ENCODE measurements at places on chromosomes 4 and X.

DNA sequence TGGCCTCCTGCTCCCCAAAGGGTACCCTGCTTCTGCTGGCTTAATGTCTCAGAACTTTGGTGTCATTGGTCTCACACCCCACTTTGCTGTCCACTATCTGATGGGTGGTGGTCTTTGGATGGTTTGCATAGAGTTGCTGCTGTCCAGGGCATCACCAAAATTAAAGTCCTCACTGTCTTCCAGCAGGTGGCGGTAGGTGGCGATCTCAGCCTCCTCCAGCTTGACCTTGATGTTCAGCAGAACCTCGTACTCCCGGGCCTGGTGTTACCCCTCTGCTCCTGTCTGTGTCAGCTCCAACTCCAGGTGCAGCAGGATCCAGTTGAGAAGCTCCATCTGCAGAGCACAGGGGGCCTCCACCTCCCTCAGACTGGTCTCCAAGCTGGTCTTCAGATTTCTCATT lies 1169.5 kb upstream of the PABPC4L start:
- no peak for DNase-seq

DNA sequence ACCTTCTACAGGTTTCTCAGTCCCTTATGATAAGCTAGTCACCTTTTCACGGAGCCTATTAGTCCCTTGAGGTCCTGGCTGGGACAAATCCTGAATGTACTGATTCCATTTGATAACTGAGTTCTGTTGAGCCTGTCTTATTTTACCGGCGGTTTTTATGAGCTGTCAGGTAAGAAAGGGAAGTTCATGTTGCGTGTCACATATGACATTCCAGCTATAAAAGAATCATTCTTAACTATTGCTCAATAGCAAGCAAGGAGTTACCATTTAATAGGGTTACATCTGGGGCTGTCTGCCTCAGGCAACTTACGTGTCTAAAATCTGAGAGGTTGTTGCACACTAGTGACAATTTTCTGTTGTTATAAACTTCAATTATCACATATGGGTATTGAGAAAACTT lies 394.6 kb downstream of the TECRL start:
- DNase-seq, result no peak

GRCh38 chr4:185244763-185245162 lies 35.4 kb downstream of the SNX25 start:
- no peak for DNase-seq

DNA sequence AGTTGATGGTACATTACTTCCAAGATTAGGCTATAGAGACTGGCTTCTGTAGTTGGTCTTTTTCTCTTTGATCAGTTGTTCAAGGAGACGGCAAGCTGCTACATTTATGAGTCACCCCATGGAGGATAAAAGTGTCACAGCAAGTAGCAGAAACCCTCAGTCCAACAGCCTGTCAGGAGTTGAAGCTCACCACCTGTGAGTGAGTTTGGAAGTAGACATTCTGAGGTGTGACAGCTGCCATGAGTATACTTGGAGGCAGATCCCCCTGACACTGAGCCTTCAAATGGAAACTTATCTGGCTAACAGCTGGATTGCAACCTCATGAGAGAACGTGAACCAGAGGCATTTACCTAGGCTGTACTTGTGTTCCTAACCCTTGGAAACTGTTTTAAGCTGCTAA lies 68.0 kb downstream of the CCNG2 start:
- no peak for DNase-seq

GRCh38 chrX:115378471-115378870 lies 89.0 kb downstream of the LUZP4 start:
- no peak for DNase-seq

DNA sequence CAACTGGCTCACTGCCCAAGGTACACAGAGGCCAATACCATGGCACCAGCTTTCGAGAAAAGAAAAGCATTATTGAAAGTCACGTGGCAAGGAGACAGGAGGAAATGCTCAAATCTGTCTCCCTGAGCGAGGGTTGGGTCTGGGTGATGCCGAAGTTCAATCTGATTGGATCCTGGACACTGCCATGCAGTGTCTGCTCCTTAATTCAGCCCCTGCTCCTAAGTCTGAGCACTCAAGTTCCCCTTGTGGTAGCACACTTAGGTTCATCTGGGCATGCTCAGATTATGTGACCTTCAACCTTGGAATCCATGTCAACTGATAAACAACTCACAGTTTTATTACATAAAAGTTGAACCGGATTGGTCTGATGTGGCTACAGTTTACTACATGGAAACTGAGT lies 512.6 kb upstream of the GALNT7 start:
- DNase-seq, result no peak

- DNase-seq, result peak; percentile 5
These were observed 21.2 kb downstream of the SH3D19 start for GRCh38 chr4:151304226-151304625.

- DNase-seq, result peak; percentile 91
These were observed 8.0 kb downstream of the REELD1 start for GRCh38 chr4:146222313-146222712.

GRCh38 chr4:52507774-52508173 lies 151.3 kb downstream of the USP46 start:
- DNase-seq, result no peak

DNA sequence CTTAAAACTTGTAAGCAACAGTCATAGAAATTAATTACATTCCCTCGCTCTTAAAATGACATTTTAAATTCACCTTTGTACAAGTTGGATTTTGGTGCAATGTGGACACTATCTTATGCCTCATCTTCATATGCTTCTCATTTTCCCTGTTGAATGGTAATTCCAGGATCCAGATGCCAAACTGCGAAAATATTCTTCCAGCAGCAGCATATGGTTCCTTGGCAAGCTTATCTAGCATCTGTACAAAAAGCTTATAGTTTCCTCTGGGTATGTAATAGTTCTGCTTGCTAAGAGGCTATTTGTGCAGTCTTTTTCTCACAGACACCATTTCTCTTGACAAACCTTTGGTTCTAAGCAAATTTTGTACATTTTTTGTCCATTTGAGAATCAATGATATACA lies 2079.7 kb upstream of the AGA start:
- DNase-seq, result no peak

- no peak for DNase-seq
These were observed 16.4 kb downstream of the DCLK2 start for GRCh38 chr4:150094676-150095075.

DNA sequence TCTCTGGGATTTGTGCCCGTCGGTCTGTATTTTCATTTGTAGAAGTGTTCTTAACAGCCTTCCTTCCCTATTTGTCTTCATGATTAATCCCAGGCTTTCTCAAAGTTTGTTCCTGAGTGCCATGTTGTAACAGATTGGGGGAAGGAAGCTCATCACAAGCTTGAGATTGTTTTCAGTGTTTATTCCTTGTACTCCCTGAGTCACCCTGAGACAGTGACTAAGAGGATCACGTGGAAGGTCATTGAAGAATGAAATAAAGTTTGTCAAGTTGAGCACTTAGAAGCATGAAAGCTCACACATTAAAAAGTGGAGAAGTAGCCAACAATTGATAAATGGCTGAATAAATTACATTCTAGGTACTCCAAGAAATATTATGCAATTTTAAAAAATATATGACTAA lies 153.5 kb upstream of the FAM241A start:
- DNase-seq, result no peak

DNA sequence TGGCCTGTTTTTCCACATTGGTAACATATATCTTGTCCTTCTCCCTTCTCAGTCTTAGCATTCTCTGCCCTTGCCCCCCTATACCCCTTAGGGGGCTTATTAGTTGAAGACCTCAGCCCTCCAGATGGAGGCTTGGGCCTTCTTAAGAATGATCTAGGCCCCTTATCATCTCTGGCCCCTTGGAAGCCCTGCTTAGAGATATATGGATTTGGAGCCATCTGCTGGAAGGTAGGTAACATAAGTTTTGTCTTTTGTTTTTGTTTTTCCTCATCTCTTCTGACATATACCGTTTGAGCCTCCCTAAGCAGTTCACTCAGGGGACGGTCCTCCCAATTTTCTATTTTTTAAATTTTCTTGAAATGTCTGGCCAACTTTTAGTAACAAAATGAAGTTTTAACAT lies 48.3 kb upstream of the NAP1L2 start:
- DNase-seq, result no peak

- DNase-seq, result no peak
These were observed 15.9 kb downstream of the SPACA5 start for GRCh38 chrX:48022738-48023137.

DNA sequence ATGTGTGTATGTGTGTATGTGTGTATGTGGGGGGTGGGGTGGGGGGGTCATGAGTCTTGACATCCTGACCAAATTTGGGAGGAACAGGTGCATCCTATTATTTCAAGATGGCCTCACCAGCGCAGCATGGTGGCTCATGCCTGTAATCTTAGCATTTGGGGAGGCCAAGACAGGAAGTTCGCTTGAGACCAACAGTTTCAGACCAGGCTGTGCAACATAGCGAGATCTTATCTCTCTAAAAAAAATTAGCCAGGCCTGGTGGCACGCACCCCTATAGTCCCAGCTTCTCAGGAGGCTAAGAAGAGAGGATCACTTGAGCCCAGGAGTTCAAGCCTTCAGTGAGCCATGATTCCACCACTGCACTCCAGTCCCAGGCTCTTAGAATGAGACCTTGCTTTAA lies 47.0 kb upstream of the DHRSX start:
- DNase-seq, result no peak

DNA sequence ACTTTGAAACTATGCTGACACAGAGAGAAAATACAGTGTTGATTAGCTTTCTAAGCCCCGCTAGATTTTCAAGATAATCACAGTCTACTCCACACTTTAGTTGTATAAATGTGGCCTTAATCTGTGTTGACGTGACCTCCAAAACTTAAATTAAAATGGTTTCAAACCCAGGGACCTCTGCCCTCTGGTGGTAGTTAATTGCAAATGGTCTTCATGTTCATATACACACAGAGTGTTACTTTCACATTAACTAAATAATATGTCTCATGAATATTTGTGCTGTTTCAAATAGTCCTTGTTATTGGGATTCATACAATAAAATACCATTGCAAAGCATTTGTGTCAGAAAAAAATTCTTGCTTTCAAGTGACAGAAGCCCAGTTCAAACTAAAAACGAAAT lies 64.3 kb downstream of the TASL start:
- no peak for DNase-seq

GRCh38 chrX:111182997-111183396 lies 87.0 kb downstream of the PAK3 start:
- DNase-seq, result no peak

- DNase-seq, result peak; percentile 90
These were observed 175.9 kb downstream of the DCLK2 start for GRCh38 chr4:150253965-150254630.

DNA sequence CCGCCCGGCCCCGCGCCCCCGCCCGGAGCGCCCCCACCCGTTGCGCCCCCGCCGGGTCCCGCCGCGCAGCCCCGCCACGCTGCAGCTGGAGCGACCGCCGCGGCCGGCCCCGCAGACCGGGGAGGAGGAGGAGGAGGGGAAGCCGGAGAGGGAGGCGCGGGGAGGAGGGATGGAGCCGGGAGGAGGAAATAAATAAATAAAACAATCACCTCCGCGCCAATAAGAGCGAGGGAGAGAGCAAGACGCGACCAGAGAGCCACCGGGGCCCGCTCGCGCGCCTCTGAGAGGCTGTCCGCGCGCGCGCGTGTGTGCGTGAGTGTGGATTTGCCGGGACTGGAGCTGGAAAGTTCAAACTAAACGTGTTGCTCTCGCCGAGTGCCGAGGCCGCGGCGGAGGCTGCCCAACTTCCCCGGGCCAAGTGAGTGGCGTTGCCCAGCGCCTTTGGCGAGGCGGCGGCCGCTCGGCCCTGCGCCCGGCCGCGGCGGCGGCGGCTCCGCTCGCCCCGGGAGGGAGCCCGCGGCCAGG lies 2184.4 kb upstream of the TENM3 start:
- DNase-seq, result no peak

GRCh38 chr4:188781655-188782054 lies 642.4 kb downstream of the TRIML1 start:
- no peak for DNase-seq

DNA sequence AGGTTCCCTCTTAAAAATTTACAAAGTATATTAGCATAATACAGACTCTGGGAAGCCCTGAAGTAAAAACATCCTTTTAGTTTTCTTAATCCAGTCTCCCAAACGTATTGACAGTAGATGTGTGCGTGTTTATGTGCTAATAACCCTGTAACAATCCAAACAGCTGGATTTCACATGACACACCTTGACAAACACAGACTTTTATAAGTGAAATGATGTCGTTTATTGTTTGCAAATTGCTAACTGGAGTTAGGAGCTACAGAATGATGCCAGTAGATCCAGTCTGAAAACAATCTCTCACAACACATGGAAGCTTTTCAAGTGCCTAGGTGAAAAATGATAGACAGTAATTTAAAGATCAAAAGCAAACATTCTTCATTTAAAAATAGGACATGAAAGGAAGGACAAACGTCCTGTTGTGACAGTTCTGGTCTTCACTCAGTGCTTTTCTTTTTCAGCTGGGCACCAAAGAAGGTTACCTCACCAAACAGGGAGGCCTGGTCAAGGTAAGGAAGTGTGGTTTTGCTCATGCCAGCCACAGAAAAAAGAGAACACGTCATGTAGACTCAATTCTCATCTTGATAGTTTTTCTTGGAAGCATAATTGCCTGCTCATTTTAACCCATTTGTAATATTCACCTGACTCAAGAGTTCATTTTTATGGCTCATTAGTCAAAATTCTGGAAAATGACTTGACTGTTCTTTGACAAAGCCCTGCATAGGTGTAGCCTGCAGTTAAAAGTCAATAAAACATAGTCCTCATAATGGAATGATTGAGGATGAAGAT lies 32.9 kb downstream of the LAMTOR3 start:
- DNase-seq, result no peak

DNA sequence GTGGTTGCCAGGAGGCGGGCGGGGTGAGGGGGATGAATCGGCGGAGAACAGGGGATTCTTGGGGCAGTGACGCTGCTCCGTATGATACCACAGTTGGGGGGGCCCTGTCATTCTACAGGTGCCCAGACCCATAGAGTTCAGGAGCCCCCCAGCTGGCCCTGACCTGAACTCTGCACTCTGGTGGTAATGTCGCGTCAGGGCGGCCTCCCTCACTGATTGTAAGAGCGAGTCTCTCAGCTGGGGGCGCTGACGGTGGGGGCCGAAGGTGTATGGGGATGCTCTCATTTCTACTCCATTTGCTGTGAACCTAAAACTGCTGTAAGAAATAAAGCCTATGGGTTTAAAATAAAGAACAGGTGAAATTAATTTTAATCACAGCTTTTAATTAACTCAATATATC lies 91.8 kb upstream of the PSAPL1 start:
- DNase-seq, result no peak

GRCh38 chrX:72128881-72129280 lies 2.8 kb downstream of the RTL5 start:
- no peak for DNase-seq

- DNase-seq, result no peak
These were observed 39.4 kb downstream of the WFS1 start for GRCh38 chr4:6308899-6309643.

GRCh38 chrX:107556967-107557366 lies 71.3 kb upstream of the PRPS1 start:
- DNase-seq, result no peak

- DNase-seq, result no peak
These were observed 6.4 kb upstream of the AP1AR start for GRCh38 chr4:112225157-112225556.

GRCh38 chr4:10002278-10002677 lies 19.0 kb downstream of the SLC2A9 start:
- DNase-seq, result no peak
